ENCODE measurements at places on chromosomes 5 and 9. TPM values are rescaled to one million over a fixed set of nuclear protein-coding genes. Genes with fewer than 3 reads are reported as not detected.

ZDHHC11 gene
- total RNA-seq, result 0.22 TPM

FOXD4L5 gene
- 0.07 TPM for total RNA-seq

PRDM9 gene
- not detected for total RNA-seq

BAG1 gene
- total RNA-seq, result 60.1 TPM

IFNB1 gene
- total RNA-seq, result 0.52 TPM

- DNase-seq, result peak; percentile 96
Observed at GRCh38 chr5:115460472-115460871, 84.1 kb downstream of the FEM1C start.

DNA sequence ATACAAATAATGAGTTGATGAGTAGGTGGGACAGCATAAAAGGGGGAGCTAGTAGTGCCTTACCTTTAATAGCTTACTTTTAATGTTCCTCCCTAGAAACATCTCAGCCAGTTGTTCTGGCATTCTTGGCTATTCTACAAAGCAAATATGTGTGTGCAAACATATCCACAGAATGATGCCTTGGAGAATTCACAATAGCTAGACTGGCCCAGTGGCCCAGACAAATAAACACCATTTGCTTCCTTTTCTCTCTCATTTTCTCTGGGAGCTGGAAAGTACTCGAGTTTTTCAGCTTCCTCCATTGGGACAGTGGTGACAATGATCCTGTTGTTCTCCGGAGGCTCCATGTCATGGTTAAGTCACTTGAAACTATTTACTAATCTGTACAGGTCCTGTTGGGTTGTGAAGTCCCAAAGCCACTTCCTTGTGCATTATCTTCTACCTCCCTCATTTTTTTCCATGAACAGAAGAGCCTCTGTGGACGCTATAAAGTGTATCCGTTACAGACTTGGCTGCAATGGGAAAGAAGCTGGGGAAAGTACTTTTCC, 122.9 kb downstream of the DMAC1 start:
- DNase-seq, result no peak

- no peak for DNase-seq
Observed at GRCh38 chr9:8206720-8207119, 407.1 kb upstream of the DMAC1 start.

- no peak for DNase-seq
Observed at GRCh38 chr5:66987126-66987525, 209.5 kb downstream of the CD180 start.

DNA sequence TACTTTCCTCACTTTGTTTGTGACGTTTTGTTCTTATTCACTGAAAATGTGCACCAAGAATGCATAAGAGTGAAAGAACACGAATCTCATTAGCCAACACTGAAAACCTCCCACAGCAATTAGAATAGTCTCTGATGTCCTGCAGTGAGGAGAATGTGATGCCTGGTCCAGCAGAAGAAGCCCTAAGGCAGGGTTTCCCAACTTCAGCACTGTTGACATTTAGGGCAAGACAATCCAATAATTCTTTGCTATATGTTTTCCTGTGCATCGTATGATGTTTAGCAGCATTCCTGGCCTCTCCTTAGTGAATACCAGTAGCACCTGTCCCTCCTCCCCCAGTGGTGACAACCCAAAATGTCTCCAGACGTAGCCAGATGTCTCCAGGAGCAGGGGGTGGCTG, 14.8 kb downstream of the MVB12B start:
- no peak for DNase-seq

DNA sequence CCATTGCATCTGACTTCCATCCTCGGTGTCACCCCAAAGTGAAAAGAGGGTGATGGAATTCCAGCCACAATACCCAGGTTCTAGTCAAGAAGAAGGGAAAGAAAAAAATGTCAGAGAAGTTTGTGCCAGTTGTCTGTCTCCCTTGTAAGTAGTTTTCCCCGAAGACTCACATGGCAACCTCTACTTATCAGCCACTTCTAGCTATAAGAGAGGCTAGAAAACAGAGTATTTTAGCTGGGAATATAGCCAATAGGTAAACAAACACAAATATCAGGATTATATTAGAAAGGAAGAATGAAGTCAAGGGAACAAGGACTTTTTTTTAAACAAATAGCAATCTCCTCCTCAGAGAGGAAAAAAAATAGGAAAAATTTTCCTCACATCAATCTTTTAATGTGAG, 12.2 kb upstream of the ISL1 start:
- DNase-seq, result no peak

DNA sequence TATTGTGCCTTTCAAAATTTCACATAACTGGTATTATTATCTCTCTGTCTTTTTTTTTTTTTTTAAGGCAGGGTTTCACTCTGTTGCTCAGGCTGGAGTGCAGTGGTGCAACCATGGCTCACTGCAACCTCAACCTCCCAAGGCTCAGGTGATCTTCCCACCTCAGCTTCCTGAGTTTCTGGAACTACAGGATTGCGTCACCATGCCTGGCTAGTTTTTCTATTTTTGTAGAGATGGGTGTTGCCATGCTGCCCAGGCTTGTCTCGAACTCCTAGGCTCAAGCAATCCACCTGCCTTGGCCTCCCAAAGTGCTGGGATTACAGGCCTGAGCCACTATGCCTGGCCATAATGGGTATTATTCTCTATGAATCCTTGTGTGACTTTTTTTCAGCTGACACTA, 402.3 kb upstream of the SMARCA2 start:
- no peak for DNase-seq

GRCh38 chr5:126628102-126628501, 27.4 kb downstream of the PHAX start:
- no peak for DNase-seq

DNA sequence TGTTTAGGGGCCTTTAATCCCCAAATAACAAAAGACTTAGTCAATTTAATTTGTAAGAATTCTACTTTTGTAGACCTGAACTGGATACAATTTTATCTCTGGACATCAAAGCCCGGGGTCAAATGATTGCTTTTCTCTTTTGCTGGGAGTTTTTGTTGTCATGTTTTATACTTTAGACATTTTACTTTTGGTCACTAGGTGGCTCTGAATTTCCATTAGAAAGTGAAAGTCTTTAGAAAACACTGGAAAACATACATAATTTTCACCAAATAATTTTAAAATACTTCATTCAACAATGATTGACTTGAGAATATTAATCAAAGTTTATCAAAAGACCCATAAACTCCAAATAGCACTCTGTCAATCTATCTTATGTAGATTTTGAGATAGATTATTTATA, 2.8 kb upstream of the PCA3 start:
- peak; percentile 9 for DNase-seq

DNA sequence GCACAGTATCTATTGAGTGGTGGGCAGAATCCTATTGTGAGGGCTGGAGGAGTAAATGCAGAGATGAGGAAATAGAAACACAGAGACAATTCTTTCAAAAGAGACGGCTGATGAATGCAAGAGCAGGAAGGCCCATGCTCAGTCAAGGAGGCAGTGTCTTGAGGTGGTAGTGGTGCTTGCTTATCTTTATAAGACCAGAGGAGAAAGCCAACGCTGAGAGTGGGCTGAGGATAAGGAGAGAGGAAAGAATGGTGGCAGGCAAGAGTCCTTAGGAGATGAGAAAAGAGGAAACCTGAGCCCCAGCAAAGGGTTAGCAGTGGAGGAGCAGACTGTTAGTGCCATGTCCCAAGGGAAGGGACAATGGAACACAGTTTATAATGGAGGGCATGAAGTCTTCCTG, 86.0 kb downstream of the SNCAIP start:
- DNase-seq, result no peak

DNA sequence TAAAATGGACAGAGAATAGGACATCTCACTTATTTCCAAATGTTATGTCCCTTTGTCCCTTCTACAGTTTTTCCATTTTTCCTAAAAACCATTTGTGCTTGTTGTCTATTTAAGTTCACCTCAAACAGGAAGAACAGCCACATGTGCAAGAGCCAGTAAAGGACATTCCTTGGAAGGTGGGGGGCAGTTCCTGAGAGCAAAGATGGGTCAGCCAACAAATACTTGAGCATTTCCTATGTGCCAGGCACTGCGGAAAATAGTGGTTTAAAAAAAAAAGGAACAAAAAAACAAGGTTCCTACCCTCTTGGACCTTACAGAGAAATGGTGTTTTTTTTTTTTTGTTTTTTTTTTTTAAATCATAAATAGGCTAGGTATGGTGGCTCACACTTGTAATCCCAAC, 26.8 kb downstream of the ANP32B start:
- DNase-seq, result peak; percentile 26

DNA sequence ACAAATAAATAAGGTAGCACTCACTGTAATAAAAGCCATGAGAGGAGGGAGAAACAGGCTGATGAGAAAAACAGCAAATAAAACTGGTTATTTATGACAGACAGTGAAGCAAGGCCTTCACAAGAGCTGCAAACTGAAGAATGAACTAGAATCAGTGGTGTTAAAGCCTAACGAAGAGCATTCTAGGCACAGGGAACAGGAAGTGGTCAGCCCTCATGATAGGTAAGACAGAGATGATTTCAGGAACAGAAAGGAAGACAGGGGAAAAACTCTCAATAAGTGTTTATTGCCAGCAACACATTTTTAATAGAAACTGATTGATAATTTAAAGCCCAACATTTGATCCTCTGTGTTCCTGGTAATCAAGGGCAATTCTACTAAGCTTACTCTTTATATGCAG, 124.5 kb downstream of the EDIL3 start:
- DNase-seq, result no peak
